ENCODE measurements at places on chromosomes 5 and 9.

GRCh38 chr5:148682058-148683026 lies 28.0 kb upstream of the HTR4 start:
- DNase-seq: no peak

GRCh38 chr9:10254338-10254737 lies 358.5 kb downstream of the PTPRD start:
- DNase-seq: no peak

GRCh38 chr5:36040651-36041536 lies 25.8 kb downstream of the UGT3A2 start:
- no peak for DNase-seq

DNA sequence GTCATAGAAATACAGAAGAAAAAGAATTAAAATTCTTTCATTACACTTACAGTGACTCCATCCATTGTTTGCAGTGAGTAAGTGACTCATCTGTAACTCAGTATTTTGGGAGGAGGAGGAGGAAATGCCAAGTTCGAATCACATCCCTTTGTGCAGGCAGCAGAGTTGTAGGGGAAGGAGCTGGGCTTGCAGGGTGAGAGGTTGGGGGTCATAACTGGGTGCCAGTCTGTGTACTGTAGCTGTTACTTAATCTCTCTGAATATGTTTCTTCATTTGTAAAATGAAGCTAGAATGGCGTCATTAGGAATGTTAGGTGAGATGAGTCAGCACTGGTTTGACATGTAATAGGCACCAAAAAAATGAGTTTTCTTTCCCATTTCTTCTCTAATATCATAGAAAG lies 235.7 kb upstream of the ADAMTSL1 start:
- DNase-seq: no peak

- DNase-seq: no peak
Measured at GRCh38 chr9:72952914-72953313, at the start of gene ALDH1A1. Gene ALDH1A1, minus strand, starts transcription at chr9:72953053. Its CDS starts 53 bp downstream, at chr9:72953000.

DNA sequence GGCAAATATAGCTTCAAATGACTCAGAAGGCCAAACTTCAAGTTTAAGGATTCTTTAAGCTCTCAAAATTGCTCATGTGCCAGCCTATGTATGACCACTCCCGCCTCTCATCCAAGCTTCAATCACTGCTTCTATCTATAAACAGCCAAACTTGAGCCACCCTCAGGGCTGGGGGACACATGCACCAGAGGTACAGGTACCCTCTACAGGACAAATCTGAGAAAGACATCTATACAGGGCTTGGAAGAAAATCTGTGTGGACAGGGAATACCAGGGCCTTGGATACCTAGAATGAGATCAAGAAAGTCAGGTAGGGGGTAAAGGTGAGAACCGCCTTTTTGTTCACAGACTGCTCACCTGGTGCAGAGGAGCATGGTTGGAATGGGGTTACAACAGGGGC lies 217.9 kb downstream of the ATPSCKMT start:
- no peak for DNase-seq

- DNase-seq: peak; percentile 34
Measured at GRCh38 chr5:69368458-69369339, 621 bp downstream of the AK6 start.

GRCh38 chr9:79012561-79012960 lies 559.2 kb upstream of the TLE4 start:
- no peak for DNase-seq

GRCh38 chr9:137021568-137021978 lies 6.5 kb downstream of the ABCA2 start:
- DNase-seq: no peak

DNA sequence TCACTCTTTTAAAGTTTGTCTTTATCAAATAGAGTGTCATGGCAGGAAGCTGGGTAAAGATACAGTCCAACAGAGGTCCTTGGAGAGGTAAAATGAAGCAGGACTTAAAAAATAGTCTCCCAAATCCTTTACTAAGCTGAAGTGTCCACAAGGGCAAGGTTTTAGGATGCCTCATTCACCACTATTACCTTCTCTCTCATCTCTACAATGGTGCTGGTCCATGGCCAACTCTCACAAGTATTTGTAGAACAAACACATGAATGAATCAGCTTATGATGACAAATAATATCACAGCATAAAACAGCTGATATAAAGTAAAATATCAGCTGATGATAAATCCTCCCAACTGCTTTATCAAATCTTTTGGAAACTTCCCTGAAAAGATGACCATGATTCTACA lies 162.3 kb upstream of the ZNF462 start:
- DNase-seq: no peak

- DNase-seq: peak; percentile 15
Measured at GRCh38 chr5:103526164-103526915, 36.2 kb downstream of the NUDT12 start.

DNA sequence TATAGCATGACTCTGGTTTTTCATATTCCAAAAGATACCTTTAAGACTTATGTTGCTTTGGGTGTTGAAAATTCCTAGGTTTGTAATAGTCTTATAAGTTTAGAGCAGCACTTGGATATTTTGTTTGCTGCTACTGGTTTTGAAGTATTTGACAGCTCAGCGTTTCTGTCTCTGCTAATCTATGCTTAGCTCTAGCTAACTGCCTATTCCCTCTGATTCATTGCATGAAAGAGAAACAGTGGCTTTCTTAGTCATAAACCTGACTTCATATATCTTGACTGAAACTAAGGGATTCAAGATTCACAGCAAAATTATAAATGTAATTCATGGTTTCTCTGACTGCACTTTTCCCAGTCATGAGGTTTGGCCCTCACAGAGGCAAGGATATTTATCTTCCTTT lies 35.6 kb upstream of the ANXA1 start:
- no peak for DNase-seq

DNA sequence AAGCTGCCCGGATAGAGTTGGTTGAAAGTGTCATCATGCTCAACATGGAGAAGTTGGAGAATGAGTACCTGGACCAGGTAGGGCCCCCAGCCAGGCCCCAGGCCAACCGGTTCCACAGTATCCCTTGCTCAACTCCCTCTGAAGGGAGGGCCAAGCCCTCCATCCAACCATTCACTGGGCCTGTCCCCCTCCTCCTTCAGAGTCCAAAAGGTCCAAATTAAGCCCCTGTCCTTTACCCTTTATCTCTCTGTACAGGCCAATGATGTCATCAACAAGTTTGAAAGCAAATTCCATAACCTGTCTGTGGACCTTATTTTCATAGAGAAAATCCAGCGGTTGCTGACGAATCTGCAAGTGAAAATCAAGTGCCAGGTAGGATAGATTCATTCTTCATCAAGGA lies 47.2 kb downstream of the CCDC180 start:
- no peak for DNase-seq

DNA sequence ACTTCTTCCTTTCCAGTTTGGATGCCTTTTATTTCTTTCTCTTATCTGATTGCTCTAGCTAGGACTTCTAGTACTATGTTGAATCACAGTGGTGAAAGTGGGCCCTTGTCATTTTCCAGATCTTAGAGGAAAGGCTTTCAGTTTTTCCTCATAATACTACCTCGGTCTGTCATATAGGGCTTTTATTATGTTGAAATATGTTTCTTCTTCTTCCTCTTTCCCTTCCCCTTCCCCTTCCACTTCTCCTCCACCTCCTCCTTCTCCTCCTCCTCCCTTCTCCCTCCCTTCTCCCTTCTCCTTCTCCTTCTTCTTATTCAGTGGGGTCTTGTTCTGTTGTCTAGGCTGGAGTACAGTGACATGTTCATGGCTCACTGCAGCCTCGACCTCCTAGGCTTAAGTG lies 9.2 kb upstream of the TERT start:
- no peak for DNase-seq

DNA sequence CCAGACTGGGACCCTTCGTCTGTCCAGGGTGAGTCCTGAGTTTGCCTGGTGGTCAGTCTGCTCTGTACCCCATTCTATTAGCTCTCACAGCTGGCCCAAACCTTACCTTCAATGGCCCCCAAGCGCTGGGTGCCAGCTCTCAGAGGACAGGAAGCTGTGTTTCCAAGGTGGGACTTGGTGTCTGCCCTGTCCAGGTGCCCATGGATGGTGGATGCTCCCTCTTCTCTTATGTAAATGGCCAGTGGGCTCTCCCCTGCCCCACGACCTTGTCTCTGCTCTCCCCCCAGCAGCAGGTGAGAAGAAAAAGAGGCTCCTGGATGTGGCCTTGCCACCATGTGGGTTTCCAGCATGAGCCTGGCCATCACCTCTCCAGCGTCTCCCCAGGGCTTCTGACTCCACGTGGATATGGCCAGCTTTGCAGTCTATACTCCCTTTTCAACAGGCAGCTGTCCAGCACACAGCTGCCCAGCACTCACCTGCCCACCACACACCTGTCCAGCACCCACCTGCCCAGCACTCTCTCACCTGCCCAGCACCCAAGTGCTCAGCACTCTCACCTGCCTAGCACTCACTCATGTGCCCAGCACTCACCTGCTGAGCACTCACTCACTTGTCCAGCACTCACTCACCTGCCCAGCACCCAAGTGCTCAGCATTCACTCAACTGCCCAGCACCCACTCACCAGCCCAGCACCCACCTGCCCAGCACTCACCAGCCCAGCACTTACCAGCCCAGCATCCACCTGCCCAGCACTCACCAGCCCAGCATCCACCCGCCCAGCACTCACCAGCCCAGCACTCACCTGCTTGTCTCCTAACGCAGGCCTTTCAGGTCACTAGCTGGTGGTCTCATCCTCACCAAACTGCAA lies 136.2 kb upstream of the IRX2 start:
- no peak for DNase-seq

DNA sequence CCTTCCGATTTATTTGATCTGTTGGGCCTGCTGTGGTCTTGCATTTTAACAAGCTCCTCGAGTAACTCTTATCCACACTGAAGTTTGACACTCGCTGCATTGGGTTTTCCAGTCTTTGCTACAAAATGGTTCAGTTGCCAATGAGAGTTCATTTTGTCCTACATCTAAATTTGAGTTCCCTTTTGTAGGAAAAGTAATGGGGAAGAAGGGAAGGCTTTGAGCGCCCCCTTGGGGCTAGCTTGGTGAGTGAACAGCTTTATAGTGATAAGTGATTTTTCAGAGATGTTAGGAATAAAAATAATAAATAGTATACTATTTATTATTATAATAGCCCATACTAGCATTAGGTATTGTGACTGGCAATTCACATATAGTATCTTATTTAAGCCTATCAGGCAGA lies 89.9 kb upstream of the GNAQ start:
- peak; percentile 56 for DNase-seq

DNA sequence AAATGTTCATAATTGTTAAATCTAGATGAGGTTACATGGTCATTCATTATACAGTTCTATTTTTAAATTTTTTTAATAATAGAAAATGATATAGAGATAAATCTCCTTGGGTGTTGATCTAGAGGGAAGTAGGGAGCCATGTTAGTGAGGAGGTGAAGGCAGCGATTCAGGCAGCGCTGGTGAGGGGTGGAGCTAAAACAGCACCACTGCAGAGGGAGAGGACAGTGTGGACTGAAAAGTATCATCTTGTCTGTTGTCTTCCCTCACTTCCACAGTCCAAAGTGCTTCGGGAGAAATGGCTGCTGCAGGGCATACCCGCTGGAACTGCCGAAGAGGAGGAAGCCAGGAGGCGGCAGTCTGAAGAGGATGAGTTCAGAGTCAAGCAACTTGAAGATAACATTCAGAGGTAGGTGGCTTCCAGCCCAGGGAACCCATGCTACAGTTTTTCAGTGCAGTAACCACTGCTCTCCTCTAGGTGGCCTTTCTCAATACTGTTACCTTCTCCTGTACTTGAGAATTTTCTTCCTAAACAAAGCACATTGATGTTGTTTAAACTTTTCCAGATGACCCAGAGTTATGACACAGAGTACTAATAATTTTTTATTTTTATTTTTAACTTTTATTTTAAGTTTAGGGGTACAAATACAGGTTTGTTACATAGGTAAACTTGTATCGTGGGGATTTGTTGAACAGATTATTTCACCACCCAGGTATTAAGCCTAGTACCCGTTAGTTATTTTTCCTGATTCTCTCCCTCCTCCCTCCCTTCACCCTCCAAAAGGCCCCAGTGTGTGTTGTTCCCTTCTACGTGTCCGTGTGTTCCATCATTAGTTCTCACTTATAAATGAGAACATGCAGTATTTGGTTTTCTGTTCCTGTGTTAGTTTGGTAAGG lies 100.5 kb downstream of the PALM2AKAP2 start:
- DNase-seq: peak; percentile 32

GRCh38 chr9:14205463-14205862 lies 108.5 kb downstream of the NFIB start:
- no peak for DNase-seq

GRCh38 chr5:56569566-56569965 lies 245.8 kb upstream of the MAP3K1 start:
- no peak for DNase-seq
